NCI-H2107 (cell line): ENCODE measurements at places on chromosomes 6 and 20.

DNA sequence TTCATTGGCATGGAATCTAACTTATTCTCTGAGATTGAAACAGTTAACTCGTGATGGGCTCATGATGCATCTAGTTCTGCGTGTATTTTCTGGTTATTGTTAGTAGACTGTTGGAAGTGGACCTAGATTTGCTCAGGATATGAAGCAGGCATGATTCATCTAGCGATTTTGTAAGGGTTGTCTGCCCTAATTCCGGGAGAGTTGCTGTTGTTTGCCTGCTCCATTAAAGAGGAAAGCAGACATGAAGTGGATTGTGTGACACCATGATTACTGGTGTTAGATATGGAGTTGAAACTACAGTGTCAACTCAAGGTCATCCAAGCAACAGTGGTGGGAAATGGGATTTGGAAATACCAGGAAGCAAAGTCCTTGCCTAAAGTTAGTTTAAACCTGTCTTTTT is 41.0 kb downstream of the SOX4 start:
- DNase-seq, result no peak

DNA sequence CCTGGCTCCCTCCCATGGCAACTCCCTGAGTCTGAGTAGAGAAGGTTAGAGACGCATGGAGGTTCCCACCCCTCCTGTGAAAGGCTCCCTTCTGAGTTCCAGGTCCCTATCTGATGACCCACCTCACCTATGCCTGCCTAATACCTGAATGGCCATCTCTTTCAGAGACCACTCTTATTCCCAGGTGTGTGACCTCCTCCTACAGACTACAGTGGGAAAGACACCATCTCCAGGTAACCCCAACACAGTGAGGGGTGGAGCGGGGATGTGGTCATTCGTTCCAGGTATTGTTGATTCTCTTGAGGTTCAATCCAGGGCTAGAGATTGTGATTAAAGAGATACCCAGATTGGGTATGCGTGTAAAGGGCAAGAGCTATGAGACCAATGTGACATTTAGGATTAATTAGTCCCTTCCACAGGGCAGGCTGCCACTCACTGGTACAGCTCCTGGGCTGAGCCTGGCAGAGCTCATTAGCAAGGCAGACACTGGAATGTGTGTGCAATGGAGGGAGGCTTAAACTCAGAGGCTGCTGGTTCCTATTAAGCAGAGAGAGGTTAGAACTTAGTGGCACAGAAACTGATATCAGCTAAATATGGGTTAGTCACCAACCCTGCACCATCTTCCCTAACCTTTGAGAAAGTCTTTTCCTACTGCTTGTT is 46.5 kb upstream of the IER3 start:
- no peak for DNase-seq

DNA sequence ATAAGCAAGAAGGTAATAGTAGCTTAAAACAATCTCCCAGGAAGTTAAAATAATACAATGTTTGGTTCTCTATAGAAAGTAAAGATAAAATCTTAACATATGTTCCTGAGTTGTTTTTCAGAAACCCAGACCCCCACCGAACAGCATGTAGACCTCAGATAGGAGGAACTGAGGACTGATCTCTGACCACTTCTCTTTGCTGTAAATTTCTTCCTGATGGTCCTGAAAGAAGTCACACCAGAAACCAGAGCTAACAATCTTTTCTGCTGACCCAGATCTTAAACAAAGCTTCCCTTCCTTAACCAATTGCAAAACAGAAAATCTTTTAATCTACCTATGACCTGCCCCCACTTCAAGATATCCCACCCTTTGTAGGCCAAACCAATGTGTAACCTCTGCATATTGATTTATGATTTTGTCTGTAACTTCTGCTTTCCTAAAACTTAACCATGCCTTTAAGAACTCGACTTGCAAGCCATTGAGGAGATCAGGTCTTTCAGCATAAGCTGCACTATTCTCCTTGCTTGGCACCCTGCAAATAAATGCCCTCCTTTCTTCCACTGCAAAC is 21.9 kb upstream of the BEND6 start:
- no peak for DNase-seq

- DNase-seq, result no peak
Observed at GRCh38 chr6:169720207-169720855, 4.0 kb downstream of the PHF10 start.

DNA sequence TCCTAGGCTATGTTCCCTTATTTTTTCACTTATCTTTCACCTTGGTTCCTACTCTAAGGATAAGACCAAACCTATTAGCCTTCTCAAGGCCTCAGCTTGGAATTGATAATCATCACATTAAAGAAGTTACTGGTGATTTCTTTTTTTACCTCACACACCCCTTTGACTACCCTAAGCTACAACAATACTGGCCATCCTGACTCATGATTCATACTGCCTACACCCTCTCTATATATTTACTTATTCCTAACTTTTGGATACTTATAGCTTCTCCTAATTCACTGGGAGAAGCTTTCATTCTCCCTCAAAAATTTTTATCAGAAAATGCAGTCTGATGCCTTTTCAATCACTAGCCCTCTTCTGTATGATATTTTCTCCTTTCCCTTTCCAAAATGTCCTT is 256.1 kb downstream of the TBX18 start:
- DNase-seq, result no peak

GRCh38 chr6:18053078-18053477 is 65.6 kb upstream of the KIF13A start:
- no peak for DNase-seq

GRCh38 chr20:45725134-45725533 is 3.0 kb downstream of the SPINT4 start:
- no peak for DNase-seq

DNA sequence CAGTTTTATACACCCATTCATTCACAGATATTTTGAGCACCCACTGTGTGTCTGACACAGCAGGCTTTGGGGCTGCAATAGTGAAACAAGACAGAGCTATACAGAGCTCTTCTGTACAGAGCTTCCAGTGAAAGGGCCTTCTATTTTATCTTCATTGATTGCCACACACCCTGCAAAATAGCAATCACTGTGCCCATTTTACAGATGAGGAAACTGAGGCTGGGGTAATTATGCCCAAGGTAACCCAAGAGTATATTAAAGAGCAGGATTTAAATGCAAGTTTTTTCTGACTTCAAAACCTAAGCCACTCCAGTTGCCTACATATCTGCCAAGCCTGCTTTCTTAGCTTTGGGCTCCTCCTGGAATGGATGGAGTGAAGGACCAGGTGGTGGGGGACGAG is 4.5 kb downstream of the BPI start:
- DNase-seq, result no peak

- DNase-seq, result no peak
Observed at GRCh38 chr6:22666586-22666985, 97.2 kb downstream of the HDGFL1 start.
